T-helper 2 cell treated with Interferon-gamma antibody and Interleukin-4, amounts not matched to agents 5 μg/mL and 100 μg/mL, for 36 hours (primary cell): ENCODE measurements at places on chromosomes 2 and 18.

DNA sequence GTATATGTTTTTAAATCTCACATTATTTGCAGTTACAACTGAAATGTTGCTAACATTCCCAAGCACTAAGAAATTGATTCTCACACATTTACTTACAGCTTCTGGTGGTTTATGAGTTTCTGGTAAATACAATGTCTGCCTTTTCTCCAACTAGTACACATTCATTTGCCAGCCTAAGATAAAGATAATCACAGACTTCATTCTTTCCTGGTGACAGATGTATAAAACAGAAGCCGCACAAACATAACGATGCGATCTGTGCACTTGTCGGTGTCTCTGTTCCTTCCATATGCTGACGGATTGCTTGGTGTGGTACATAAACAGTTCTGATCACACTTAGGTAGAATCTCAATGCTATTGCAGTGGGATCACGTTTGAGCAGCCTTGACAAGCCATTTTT is 100.4 kb upstream of the DDX18 start:
- no peak overlapping the region for H3K4me3 ChIP-seq
- DNase-seq, result no peak
- H3K4me1 ChIP-seq, result no peaks in the 10 kb centered on the region
- no peak overlapping the region for H3K27ac ChIP-seq
- no peaks in the 10 kb centered on the region for H3K36me3 ChIP-seq
- no peaks in the 10 kb centered on the region for H3K27me3 ChIP-seq

GRCh38 chr18:23354625-23355024 is 98.5 kb upstream of the RIOK3 start:
- peaks cover 33% of the 10 kb centered on the region for H3K36me3 ChIP-seq
- peaks cover 28% of the 10 kb centered on the region for H3K4me1 ChIP-seq
- H3K4me3 ChIP-seq, result no peak overlapping the region
- peak overlapping the region; percentile 0 for H3K27ac ChIP-seq
- no peaks in the 10 kb centered on the region for H3K27me3 ChIP-seq

- H3K4me3 ChIP-seq, result no peak overlapping the region
- H3K27me3 ChIP-seq, result no peaks in the 10 kb centered on the region
- H3K27ac ChIP-seq, result no peak overlapping the region
- DNase-seq, result no peak
These were observed 285.7 kb upstream of the UBE2E3 start for GRCh38 chr2:180694445-180695421.

DNA sequence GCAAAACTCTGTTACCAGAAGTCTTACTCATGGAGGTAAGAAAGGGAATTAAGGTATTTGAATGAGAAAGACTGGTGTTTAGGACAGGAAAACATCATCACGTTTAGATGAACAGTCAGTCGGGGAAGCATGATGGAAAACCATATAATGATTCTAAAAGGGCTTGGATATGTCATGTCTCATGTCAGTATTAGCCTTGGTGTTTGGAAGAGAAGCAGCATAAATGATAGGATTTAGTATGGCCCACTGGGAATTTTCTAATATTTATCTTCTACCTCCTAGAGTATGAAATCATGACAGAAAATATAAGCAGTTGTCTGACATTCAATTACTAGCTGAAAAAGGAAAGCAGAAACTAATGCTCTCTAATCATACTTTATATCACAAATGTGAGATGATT is 1643.6 kb upstream of the CELF4 start:
- no peaks in the 10 kb centered on the region for H3K36me3 ChIP-seq
- H3K4me3 ChIP-seq, result no peak overlapping the region
- DNase-seq, result no peak

- H3K36me3 ChIP-seq, result no peaks in the 10 kb centered on the region
- DNase-seq, result no peak
- no peak overlapping the region for H3K27ac ChIP-seq
- H3K27me3 ChIP-seq, result peaks cover 16% of the 10 kb centered on the region
- H3K4me3 ChIP-seq, result no peak overlapping the region
These were observed 186.7 kb upstream of the RBMS1 start for GRCh38 chr2:160680294-160680693.

- no peak for DNase-seq
- no peaks in the 10 kb centered on the region for H3K4me1 ChIP-seq
- H3K36me3 ChIP-seq, result peaks cover 44% of the 10 kb centered on the region
These were observed 19.2 kb downstream of the CTDP1 start for GRCh38 chr18:79698668-79699335.

- no peaks in the 10 kb centered on the region for H3K27me3 ChIP-seq
- no peak overlapping the region for H3K4me3 ChIP-seq
- no peaks in the 10 kb centered on the region for H3K4me1 ChIP-seq
- DNase-seq, result no peak
- H3K36me3 ChIP-seq, result peaks cover 37% of the 10 kb centered on the region
- H3K27ac ChIP-seq, result no peak overlapping the region
These were observed 42.1 kb downstream of the TPGS2 start for GRCh38 chr18:36786686-36787085.

- H3K4me3 ChIP-seq, result no peak overlapping the region
- no peak overlapping the region for H3K27ac ChIP-seq
- no peaks in the 10 kb centered on the region for H3K4me1 ChIP-seq
- no peaks in the 10 kb centered on the region for H3K27me3 ChIP-seq
- H3K36me3 ChIP-seq, result no peaks in the 10 kb centered on the region
These were observed 286.4 kb downstream of the TXNL1 start for GRCh38 chr18:56351911-56352500.

GRCh38 chr2:101823347-101823791 is 125.9 kb downstream of the MAP4K4 start:
- peak; percentile 68 for DNase-seq
- H3K27me3 ChIP-seq, result no peaks in the 10 kb centered on the region
- H3K4me1 ChIP-seq, result peaks cover 53% of the 10 kb centered on the region
- H3K36me3 ChIP-seq, result peaks cover 24% of the 10 kb centered on the region
- no peak overlapping the region for H3K27ac ChIP-seq

DNA sequence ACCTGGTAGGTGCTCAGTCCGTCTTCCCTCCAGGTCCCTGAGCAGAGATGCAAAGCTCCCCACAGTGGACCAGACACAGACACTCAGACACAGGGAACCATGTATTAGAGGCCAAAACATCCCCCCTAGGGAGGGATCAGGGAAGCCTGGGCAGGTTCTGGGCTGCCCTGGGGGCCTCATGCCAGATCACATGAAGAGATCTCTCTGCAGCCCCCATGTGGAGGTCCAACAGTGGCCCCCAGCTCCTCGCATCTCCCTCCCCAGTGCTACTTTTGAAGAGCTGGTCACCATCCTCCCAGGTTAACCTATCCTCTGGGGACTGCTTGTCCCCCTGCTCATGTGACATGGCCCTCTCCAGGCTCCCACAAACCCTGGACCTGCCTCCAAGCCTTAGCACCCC is 10.5 kb upstream of the TNS1 start:
- H3K27ac ChIP-seq, result no peak overlapping the region
- DNase-seq, result no peak
- H3K27me3 ChIP-seq, result peaks cover 43% of the 10 kb centered on the region
- peaks cover 5% of the 10 kb centered on the region for H3K4me1 ChIP-seq
- H3K36me3 ChIP-seq, result no peaks in the 10 kb centered on the region

DNA sequence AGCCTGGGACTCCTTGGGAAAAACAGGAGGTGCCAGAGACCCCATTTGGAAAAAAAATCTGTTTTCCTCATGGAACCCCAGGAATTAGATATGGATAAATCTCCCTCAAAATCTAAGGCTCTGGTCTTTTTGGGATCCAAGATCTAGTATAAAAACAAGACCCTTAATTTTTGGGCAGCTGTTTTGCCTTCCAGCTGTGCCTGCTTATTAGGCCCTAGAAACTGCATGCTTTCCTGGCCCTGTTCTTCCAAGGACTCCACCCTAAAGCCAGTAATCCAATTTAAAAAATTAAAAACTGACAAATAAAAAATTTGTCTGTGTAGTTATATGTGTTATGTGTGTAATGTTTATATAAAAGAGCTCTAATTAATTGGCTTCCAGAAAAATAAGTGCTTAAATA is 274.6 kb downstream of the STK39 start:
- peaks cover 3% of the 10 kb centered on the region for H3K4me1 ChIP-seq
- H3K36me3 ChIP-seq, result peaks cover 33% of the 10 kb centered on the region
- DNase-seq, result no peak

- no peak overlapping the region for H3K4me3 ChIP-seq
- DNase-seq, result no peak
- H3K4me1 ChIP-seq, result no peaks in the 10 kb centered on the region
- H3K36me3 ChIP-seq, result no peaks in the 10 kb centered on the region
- H3K27me3 ChIP-seq, result peaks cover 3% of the 10 kb centered on the region
These were observed 52.3 kb downstream of the FOXI3 start for GRCh38 chr2:88400037-88400767.

- H3K27me3 ChIP-seq, result no peaks in the 10 kb centered on the region
- no peak overlapping the region for H3K27ac ChIP-seq
- H3K36me3 ChIP-seq, result peaks cover 14% of the 10 kb centered on the region
- no peak for DNase-seq
These were observed 19.8 kb upstream of the NFU1 start for GRCh38 chr2:69456950-69457445.

- peaks cover 16% of the 10 kb centered on the region for H3K4me1 ChIP-seq
- peak overlapping the region; percentile 77 for H3K27ac ChIP-seq
- H3K36me3 ChIP-seq, result peaks cover 11% of the 10 kb centered on the region
- peak overlapping the region; percentile 67 for H3K4me3 ChIP-seq
- no peaks in the 10 kb centered on the region for H3K27me3 ChIP-seq
- DNase-seq, result no peak
These were observed 4.9 kb downstream of the NOP58 start for GRCh38 chr2:202270487-202270886.

DNA sequence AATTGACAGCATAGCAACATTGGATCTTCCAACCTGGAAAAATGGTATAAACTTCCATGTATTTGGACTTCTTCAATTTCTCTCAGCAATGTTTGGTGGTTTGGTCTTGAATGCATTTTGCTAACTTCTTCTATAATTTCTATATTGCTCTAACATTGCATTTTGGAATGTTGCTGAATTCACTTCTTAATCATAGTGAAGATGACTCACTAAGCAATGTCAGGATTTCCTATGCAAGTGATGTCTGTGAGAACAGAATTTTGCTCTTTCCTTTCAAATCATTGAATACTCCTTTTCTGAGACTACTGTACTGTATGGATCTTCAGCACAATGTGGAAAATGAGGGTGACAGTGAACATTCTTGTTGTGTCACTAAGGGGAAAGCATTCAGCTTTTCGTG is 28.9 kb upstream of the CDH19 start:
- H3K36me3 ChIP-seq, result no peaks in the 10 kb centered on the region
- H3K27ac ChIP-seq, result no peak overlapping the region
- no peaks in the 10 kb centered on the region for H3K4me1 ChIP-seq
- no peak for DNase-seq
- no peak overlapping the region for H3K4me3 ChIP-seq
- H3K27me3 ChIP-seq, result no peaks in the 10 kb centered on the region

- no peaks in the 10 kb centered on the region for H3K27me3 ChIP-seq
- peaks cover 16% of the 10 kb centered on the region for H3K36me3 ChIP-seq
These were observed 1.8 kb downstream of the MEMO1 start for GRCh38 chr2:32008805-32009515.

DNA sequence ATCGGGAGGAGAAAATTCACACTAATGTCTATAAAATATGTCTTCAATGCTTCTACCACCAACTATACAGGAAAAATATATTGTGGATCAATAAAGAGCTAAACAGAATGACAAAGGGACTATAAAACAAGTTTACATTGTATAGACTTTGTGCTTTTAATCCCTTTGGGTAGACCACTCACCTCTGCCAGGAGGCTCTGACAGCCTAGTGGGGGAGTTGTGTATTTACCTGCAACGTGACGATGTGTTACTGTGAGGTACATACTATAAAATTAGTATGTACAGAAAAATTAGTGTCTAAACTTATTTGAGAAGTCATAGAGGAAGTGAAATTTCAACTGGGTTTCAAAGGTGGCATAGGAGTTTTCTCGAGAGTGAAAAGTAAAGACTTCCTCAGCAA is 243.3 kb upstream of the REG3G start:
- no peak overlapping the region for H3K4me3 ChIP-seq
- H3K36me3 ChIP-seq, result no peaks in the 10 kb centered on the region
- no peak for DNase-seq
- H3K27ac ChIP-seq, result no peak overlapping the region
- no peaks in the 10 kb centered on the region for H3K27me3 ChIP-seq
- no peaks in the 10 kb centered on the region for H3K4me1 ChIP-seq

DNA sequence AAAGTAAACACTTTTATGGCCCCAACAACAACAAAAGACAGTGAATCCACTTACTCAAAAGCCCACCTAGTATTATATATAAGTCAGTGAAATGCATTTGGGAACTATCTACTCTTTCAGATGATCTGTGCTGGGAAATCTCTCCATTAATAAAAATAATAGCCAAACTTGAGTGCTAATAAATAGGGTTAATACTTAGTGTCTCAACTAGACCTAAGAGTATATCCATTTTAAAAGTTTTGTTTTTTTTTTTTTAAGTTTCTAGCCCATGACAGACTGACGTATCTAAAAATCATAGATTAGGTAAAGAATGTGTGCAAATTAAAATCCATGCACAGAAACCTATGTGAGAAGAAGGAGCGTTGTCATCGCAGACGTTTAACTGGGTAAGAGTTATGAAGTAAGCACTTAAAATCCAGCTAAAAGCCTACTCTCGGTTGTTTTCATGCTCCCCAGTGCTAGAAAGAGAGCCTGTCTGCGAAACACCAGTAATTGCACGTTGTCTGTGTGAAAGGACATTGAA is 83.4 kb upstream of the PELI1 start:
- no peak for DNase-seq
- H3K27ac ChIP-seq, result no peak overlapping the region
- H3K4me3 ChIP-seq, result peak overlapping the region; percentile 89
- H3K27me3 ChIP-seq, result peaks cover 19% of the 10 kb centered on the region
- H3K4me1 ChIP-seq, result peaks cover 22% of the 10 kb centered on the region
- H3K36me3 ChIP-seq, result no peaks in the 10 kb centered on the region

DNA sequence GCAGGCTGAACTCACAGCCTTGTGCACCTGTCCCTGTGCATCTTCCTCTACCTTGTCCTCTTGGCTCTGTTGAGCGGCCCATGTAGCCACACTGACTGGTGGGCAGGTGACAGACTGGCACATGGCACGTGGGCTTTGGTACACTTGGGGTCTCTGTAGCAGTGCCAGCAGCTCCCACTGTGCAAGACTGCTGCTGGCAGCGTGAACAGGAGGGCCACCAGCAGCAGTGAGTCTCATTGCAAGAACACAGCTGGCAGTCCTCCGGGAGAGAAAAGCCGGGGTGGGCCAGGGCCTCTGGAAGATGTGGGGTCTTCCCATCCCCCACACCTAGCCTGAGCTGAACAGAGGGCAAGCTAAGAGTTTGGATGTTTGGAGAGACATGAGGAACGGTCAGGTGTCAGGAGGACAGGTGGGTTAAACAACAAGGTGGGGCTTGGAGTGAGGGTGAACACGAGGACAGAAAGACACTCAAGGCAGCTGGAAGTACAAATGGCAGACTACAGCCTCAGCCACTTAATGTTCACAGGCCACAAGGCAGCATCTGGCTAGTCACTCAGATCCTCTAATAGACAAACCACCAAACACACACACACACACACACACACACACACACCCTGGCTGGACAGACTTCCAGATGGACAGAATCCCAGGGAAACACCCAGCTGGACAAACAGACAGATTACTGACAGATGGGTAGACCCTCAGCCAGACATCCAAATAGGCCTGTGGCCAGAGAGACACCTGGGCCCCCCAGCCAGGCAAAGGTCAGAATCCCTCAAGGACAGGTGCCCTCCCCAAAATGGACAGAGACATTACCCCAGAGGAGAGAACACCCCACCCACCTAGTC is 2.3 kb upstream of the PTPN18 start:
- no peak overlapping the region for H3K4me3 ChIP-seq
- no peak for DNase-seq
- no peak overlapping the region for H3K27ac ChIP-seq
- H3K36me3 ChIP-seq, result peaks cover 7% of the 10 kb centered on the region
- H3K4me1 ChIP-seq, result peaks cover 17% of the 10 kb centered on the region
- no peaks in the 10 kb centered on the region for H3K27me3 ChIP-seq

GRCh38 chr2:240407090-240407489 is 28.4 kb upstream of the GPC1 start:
- peaks cover 16% of the 10 kb centered on the region for H3K4me1 ChIP-seq
- no peak for DNase-seq
- no peaks in the 10 kb centered on the region for H3K36me3 ChIP-seq
- H3K4me3 ChIP-seq, result no peak overlapping the region
- no peak overlapping the region for H3K27ac ChIP-seq
